Stimulated activated CD4-positive, alpha-beta T cell treated with anti-CD3 and anti-CD28 coated beads, Interleukin-12 subunit alpha, Interleukin-12 subunit beta, amount 100 ng/mL, for 4 hours (primary cell): ENCODE measurements at places on chromosomes 2 and 18.

DNA sequence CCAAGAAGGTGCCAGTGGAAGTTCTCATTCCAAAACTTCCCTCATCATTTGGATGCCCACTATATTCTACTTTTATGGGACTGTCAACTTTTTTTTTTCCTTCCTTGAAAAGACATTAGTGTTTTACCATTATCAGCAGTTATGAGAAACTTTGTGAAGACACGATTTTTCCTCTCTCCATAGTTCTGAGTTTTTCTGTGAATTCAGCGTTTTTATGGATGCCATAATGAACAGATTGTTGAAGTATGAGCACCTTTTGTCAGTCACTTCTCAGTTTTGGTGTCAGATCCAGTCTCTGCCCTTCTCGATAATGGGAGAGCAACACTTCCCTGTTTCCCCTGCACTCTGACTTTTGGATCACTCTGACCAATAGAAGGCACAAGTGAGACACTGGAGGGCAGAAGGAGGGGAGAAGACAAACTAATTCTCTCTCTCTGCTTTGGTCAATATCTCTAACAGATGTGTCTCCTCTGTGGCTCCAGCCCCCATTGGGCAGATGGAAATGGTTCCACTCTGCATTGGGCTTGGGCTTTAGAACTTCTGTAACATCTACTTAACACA lies 53.5 kb upstream of the FN1 start:
- DNase-seq: no peak

GRCh38 chr2:227388537-227389011 lies 825 bp upstream of the SCYGR1 start:
- DNase-seq: no peak

- DNase-seq: no peak
Observed at GRCh38 chr2:27704342-27704876, 40.7 kb downstream of the SLC4A1AP start.

- no peak for DNase-seq
Observed at GRCh38 chr18:1779587-1779986, 791.7 kb downstream of the METTL4 start.

DNA sequence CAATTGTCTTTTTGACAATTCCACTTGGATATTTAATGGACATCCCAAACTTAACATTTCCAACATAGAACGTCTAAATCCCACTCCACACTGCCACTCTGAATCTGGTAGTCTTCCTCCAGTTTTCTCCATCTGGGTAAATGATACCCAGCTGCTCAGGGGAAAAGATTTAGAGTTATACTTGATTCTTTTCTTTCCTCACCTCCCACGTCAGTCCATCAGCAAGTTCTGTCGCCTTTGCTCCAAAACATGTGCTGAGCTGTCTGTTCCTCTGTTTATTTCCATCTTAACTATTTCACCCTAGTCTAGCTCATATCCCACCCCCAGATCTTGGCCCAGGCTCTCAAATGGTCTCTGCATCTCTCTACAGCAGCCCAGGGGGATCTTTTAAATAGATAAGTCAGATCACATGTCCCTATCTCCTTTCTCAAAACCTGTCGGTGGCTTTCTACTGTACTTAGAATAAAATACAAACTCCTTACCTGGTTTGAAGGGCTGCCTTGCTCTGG lies 43.4 kb upstream of the GMCL1 start:
- no peak for DNase-seq

DNA sequence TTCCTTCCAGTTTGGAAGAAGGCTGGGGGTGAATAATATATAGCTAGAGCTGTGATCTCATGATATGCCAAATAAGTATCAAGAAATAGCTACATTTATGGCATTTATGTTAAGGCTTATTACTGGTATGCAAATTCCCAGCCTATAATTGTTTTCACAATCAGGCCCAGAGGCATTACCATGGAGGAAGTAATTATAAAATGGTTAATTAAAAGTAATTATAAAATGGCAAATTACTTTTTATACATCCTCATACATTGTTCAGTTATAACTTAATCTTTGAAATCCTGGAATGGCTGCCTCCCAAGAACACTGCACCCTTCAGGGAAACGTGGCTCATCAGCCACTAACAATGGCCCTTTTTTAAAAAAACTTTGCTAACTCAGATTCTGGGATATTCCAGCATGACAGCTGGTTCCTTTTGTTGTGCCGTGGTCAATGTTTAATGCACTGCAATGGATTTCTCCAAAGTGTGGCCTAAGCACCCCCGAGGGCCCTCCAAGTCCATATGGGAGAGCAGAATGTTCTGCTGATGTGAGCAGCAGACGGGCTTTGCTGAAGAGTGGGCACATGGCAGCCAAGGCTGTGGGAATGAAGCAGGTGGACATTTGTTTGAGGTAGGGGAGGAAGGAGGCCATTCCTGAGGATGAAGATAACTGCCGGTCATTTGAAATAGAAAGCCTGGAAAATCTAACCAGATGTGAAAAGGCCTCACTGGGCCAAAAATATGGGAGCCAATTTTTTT lies 483.5 kb upstream of the GCFC2 start:
- DNase-seq: no peak

DNA sequence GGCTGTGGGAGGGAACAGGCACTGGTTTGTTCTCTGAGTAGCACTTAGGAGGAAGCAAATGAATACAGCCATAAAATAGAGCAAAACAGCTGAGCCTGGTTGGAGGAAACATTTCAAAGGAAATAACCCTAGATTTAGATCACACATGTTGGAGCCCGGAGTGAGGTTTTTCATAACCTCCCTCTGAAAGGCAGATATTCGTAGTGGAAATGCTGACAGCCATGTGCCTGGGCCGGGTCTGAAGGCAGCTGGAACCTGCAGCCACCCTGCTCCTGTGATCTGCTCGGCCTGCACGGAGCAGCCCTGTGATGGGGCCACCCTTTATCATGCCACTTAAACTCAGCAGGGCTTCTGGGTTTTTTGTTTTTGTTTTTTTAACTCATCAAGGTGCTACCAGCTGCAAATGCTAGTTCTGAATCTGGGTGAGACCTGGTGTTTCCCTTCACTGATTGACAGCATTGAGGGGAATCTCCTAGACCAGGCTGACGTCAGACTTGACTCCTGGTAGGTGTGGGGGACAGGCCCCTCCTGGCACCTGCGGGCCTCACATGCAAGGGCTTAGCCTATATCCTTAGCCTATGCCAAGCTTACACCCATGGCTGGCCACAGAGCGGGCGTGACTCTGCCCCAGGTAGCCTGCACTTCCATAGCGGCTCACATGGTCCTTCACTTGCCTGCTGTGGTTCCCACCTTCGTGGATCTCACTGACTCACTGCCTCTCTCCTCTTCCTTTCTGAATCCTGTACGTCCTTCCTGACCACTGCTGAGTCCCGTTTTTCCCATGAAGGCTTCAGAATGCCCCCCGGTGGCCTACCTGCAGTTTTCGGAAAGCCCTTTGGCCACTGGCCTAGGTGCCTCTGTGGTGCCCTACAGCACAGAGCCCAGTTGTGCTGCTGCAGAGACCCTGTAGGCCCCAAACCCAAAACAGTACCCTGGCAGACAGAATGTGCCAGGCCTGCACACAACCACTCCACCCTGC lies 217.3 kb downstream of the SEPTIN10 start:
- DNase-seq: no peak

- DNase-seq: no peak
Observed at GRCh38 chr2:109271920-109272319, 142.9 kb downstream of the SH3RF3 start.

DNA sequence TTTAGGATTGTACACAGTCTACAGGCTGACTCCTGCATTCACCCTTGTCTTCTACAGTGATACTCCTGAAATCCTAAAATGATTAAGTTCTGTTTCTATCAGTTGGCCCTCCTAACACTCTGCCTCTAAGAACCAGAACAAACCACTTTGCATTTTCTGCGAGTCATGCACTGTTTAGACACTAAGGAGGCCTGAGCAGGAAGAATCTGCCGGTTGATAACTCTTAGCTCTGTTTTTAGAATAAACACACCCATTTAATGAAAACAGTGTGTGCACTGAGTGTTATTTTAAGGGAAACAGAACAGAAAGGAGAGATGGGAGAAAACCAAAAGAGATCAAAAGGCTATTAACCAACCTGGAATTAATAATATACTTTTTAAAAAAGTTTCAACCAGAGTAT lies 22.9 kb upstream of the SSB start:
- DNase-seq: no peak
